Activated effector memory CD4-positive, alpha-beta T cell treated with Interleukin-2 at 50 U/mL for 16 hours (primary cell): ENCODE measurements at places on chromosomes 2 and 18.

DNA sequence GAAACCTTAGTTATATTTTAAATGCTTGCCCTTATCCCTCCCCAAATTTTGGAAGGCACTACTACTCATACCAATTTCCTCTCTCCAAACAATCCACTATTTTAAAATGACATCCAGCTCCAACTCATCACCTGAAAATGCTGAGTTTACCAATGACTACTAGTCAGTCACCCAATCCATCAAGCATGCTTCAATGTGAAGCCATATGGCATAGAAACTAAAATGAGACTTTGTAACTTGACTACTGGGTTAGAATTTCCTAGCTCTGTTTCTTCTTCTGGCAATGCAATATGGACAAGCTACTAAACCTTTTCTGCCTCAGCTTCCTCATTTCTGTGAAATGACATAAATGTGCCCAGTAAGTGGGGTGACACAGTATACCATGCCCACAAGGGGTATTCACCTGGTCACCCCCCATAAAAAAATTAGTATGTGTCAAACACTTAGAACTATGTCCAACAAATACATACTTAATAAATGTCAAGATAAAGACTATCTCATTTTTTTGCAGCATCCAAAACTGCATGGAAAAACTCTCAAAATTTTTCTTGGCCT lies 10.0 kb upstream of the STPG4 start:
- no peak for DNase-seq

- no peak for DNase-seq
Measured at GRCh38 chr18:65439188-65439587, 311.6 kb upstream of the CDH7 start.

DNA sequence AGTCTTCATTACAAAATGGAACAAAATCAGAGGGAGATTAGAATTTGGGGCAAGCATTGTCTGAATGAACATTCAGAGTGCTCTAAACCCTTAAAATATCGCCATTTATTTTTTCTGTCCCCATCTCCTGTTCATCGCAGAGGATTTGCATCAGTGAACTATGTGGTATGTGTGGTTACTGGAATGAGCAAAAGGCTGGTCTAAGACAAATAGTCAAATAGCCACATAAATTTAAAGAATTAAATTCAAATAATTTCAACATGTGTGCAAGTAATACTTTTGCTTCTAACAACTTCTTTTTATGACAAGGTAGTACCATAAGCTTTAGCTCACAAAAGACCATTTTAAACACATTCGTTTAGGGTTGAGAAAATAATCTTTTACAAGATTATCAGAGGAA lies 82.6 kb upstream of the ST8SIA3 start:
- no peak for DNase-seq

DNA sequence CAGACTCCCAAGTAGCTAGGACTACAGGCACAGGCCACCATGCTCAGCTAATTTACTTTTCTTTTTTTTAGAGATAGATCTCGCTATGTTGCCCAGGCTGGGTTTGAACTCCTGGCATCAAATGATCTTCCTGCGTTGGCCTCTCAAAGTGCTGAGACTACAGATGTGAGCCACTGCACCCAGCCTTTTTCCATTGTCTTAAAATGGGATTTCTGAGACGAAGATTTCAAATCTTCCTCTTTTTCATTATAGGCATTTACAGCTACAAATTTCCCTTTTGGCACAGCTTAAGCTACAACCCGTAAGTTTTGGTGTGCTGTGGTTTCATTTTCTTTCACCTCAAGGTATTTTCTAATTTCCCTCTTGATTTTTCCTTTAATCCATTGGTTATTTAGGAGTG lies 8.6 kb downstream of the GNLY start:
- DNase-seq: no peak

DNA sequence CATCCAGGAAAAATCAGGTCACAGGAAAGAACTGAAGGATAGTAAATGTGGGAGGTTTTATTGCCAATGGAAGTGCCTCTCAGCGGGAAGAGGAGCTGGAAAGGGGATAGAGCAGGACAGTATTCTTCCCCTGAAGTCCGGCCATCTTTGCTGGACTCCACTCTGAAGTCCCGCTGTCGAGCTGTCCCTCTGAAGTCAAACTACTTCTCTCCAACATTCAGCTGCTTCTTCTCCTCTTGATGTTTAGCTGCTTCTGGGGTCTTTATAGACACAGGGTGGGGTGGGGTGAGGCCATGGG lies 23.5 kb upstream of the SLC39A10 start:
- DNase-seq: no peak

DNA sequence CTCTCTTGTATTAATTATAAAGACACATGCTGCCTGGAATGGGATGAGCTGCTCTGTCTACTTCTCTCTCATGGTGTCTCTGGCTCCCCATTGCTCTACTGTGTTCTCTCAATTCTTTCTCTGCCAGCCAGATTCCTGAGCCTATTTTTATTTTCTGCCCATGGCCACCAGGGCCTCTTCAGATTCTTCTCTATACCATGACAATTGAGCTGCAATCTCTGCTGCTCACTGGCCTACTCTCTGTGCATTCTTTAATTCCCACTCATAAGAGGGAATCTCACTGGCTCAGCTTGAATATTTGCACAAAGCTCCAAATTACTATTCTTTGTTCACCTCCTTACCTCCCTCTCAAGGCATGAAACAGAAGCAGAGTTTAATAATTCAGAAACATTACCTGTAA lies 161.4 kb upstream of the GULP1 start:
- no peak for DNase-seq

DNA sequence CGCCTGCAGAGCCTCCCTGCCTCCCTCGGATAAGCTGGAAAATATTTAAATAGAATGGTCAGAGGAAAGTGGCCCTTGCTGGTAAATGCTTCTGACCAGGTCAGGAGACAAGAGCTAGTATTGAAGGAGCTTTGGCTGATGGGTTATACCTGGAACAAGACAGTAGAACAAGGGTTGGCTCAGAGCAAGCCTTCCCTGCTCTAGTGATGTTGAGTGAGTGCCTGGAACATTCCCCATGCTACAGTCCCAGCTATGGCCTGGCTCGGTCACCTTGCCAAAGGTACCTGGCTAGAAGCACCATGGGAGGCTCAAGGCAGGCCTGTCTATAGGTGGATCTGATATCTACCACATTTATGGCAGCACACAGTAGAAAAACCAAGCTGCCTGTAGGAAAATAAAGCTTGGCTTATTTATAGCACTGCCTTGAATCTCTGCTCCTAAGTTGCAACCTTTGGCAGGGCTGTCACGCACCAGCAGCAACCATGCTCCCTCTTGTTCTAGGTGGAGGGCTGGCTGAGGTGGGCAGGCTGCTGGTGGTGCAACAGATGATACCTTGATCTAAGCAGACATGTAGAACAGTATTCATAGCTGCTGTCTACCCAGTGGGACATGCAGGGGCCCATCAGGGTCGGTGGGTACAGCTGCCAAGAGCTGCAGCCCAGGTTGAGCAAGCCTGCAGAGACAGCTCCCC lies 66.7 kb upstream of the BCL2L11 start:
- DNase-seq: no peak

DNA sequence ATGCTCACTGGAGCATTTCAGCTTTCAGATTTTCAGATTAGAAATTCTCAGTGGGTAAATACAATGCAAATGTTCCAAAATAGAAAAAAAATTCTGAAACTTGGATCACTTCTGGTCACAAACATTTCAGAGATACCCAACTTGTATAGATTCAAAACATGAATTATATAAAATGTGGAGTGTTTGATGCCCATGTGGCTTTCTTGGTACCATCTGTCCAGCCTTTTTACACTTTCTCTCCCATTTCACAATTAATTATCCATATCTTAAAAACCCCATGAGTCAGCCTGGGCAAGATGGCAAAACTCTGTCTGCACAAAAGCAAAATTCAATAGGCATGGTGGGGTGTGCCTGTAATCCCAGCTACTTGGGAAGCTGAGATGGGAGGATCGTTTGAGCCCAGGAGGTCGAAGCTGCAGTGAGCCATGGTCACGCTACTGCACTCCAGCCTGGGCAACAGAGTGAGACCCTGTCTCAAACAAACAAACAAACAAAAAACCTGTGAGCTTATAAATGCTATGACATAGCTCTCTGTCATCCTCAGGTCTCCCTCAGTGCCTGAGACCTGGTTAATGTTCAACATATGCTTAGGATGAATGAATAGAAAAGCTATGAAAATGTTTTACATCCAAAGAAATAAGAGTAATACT lies 146.3 kb upstream of the TTC39C start:
- DNase-seq: no peak

DNA sequence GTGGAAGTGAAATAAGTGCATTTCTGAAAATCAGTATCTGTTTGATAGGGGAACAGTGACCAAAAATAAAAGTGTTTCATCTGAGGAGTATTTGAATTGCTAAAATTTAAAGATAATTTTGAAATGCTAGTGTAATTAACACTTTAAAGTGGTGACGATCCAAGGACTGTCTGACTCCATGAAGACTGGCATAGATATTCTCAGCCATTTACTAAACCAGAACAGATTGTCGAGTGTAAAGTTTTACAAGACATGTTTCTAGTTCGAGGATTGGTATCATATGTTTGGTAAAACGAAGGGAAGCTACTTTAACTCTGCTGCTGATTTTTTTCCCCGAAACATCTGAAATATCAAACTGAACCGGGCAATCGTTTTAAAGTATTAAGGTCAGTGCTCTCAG lies 417.9 kb downstream of the EPHA4 start:
- DNase-seq: no peak

GRCh38 chr2:107107351-107107750 lies 221.4 kb upstream of the ST6GAL2 start:
- no peak for DNase-seq

GRCh38 chr2:172358691-172359556 lies 68.5 kb upstream of the ITGA6 start:
- no peak for DNase-seq

DNA sequence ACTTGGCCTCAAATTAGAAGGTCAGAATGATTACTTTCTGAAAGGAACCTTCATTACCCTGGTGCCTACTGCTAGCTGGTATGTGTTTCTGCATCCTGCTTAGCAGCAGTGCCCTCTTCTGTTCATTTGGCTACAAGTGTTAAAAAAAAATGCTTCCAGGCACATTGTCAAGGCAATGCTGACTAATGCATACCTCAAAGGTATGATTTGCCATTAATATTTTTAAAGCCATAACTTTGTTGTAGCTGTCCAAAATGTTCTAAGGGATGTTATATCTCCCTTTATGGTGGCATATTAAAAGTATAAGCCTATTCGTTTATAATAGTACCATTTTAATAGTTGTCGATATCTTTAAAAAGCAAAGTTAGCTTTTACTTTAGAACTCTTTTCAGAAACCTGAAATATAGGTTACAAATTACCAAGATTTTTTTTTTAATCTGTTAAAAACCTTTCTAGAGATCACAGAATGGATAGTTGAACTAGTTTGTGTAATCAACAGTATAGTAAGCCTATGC lies 52.0 kb upstream of the FAM171B start:
- DNase-seq: no peak

DNA sequence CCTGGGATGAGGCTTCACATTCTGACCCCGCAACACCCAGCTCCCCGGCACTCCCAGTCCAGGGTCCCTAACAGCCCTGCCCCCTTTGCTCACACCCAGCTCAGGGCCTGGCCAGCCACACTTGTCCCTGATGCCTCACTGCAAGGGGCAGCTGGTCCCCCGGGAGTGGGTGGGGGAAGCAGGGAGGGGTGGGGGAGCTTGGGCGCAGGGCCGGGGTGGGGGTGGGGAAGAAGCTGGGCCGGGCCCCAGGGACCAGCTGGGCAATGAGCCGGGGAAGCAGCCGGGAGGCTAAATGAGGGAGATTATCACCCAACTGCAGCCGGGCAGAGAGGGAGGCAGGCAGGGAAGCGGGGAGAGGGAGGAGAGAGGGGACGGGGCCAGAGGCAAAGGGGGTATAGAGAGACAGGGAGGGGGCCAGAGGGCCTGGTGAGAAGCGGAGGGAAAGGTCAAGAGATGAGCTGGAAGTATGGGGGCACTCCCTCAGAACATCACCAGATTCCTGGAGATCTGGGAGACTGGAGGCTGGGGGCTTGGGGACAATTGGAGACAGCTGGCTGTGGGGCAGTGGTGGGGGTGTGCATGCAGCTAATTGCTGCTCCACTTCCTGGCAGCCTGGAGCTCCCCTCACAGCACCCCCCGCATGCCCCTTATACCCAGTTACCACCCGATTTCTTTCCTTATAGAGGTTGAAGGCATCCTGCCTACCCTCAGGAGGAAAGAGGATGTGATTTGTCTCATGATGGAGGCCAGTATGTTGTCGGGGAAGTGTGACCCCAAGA lies 2.5 kb upstream of the ASIC4 start:
- no peak for DNase-seq

DNA sequence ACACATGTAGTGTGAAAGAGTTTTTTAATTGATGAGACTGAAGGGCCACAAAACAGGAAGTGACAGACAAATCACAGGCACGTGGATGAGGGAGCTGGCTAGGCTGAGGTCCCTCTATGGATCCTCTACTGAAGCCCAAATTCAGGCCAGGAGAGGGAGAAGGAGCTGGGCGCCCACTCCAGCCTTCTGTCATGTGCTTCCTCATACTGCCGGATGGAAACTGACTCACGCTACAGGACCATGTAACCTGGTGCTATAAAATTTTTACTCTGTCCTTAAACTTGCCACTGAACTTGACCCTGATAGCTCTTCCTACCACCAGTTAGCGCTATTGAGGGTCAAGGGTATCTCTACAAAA lies 31.3 kb downstream of the PSTPIP2 start:
- no peak for DNase-seq

DNA sequence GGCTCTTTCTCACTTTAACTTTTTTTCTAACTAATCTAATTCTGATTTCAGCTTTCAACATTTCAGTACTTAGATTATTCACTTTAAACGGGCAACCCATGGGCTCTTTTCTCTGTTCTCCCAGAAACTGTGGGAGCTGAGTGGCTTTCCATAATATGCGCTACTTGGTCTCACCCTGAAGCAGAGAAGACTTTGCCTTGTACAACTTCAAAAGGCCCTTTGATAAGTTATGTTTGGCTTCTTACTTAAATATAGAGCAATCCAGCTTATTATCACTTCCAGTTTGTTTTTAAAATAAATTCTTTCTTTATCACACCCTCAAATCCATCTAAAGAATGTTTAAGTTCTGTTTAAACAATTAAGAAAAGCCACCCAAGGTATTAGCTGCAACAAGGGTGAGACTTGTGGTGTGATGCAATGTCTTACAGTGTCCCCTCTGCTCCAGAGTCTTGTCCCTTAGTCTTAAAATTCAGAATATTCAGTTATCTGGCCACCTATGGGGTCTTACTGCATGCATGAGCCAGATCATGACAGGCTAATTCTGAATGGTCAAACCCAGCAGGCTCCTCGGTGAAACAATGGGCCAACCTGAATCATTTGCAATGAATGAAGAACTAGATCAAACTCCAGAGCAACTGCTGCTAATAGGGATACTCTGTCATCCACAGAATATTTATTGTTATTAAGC lies 38.8 kb downstream of the GCG start:
- DNase-seq: no peak
